Muscle of arm (tissue), 14 donors: ENCODE measurements at places on chromosomes 11 and 22. TPM values are rescaled to one million over a fixed set of nuclear protein-coding genes. Genes with fewer than 3 reads are reported as not detected.

The ZNRF3 gene
- 8.4 TPM for polyA plus RNA-seq

The KIRREL3 gene
- 1.2 TPM for polyA plus RNA-seq

The HEPHL1 gene
- 0.03 TPM for polyA plus RNA-seq

The APOBEC3F gene
- 2.5 TPM for polyA plus RNA-seq

The INS gene
- polyA plus RNA-seq, result not detected

The HEPACAM gene
- polyA plus RNA-seq, result not detected

The MRGPRX3 gene
- polyA plus RNA-seq, result not detected

The CASP1 gene
- 35.4 TPM for polyA plus RNA-seq

The BRSK2 gene
- polyA plus RNA-seq, result 1.1 TPM

The SMDT1 gene
- 155 TPM for polyA plus RNA-seq

The OR52I2 gene
- not detected for polyA plus RNA-seq

The DLG2 gene
- 8.3 TPM for polyA plus RNA-seq
